HepG2 (cell line): ENCODE measurements at places on chromosomes 2 and 18. TPM values are rescaled to one million over a fixed set of nuclear protein-coding genes. Genes with fewer than 3 reads are reported as not detected.

Gene ATP6V1B1
- polyA plus RNA-seq = 1.6 and 1.8 TPM in 2 replicates

Gene PPP4R3B
- 19.7 and 24.2 TPM in 2 replicates for polyA plus RNA-seq

GRCh38 chr2:118310681-118311429, 222.6 kb downstream of the INSIG2 start:
- DNase-seq = no peak

- DNase-seq = no peak
Observed at GRCh38 chr2:128818248-128818647, 499.6 kb upstream of the HS6ST1 start.

GRCh38 chr18:43720041-43720440, 442.8 kb upstream of the SYT4 start:
- no peak for DNase-seq

DNA sequence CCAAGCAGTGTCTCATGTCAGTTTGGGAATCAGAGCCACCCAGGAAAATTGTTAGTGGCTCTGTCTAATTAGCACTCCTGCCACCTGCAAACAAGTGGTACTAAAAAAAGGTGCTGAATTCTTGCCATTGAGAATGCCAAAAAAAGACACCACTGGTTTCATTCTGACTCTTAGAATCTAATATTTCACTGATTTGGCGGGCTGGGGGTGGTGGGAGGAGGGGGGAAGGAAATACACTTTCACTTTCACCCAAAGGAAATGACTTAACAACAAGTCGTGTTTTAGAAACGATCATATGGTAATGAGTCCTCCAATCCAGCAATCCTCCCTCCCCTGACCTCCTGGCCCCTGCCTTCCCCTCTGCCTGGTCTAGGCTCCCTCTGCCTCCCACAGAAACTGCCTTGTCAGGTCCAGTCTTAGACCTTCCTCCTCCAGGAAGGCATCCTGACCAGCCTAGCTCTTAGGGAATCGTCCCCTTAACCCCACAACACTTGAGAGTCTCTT, 4.4 kb upstream of the KLHL29 start:
- DNase-seq = no peak

DNA sequence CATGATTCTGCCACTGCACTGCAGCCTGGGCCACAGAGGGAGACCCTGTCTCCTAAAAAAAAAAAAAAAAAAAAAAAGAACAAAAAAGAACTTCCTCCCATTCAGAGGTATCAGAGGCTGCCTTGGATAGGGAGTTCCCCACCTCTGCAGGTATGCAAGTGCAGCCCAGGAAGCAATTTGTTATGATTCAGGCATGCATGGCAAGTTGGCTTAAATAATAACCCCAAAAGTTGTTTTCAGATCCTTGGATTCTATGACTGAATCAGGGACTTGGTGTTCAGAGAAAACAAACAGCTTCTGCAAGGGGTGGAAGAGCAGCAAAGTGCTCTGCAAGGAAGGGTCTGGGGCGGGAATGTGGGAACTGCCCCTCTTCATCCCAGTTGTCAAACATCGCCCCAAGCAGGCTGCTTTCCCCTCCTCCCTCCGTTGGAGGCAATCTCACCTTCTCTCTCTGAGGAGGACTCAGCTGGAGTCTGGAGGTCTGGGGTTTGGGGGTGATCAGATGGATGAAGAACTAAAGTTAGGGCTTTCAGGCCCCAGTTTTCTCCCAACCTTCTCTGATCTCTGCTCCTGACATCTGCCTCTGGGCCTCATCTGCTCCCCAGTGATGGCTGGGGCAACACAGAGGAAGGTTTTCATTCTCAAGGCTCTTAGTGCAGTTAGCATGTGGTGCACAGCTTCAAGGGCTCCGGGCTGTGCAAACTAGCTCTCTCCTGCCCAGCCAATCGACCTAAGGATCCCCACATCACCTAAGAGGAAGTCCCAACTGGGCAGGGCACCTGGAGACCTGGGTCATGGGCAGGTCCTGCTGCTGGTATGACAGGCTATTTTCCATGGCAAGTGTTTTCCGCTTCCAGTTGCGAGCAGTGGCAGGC, 3.5 kb upstream of the GDF7 start:
- DNase-seq = no peak

- DNase-seq = no peak
Observed at GRCh38 chr2:105776560-105776928, 31.8 kb downstream of the NCK2 start.

DNA sequence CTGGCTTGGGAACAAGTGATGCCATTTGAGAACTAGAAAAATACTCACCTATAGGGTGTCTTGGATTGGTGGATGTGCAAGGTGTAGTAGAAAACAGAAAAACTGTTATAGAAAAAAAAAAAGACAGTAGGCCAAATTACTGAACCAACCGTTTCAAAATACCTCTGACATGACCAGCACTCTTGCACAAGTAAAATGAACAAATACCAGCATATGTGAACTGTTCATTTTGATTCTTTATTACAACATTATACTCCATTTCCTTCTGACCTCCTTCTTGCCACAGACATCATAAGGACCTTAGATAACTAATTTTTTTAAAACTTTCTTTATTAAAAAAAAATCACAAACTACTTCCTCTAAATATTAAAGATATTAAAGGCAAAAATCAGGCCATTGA, 125.5 kb downstream of the ATAD2B start:
- DNase-seq = no peak

DNA sequence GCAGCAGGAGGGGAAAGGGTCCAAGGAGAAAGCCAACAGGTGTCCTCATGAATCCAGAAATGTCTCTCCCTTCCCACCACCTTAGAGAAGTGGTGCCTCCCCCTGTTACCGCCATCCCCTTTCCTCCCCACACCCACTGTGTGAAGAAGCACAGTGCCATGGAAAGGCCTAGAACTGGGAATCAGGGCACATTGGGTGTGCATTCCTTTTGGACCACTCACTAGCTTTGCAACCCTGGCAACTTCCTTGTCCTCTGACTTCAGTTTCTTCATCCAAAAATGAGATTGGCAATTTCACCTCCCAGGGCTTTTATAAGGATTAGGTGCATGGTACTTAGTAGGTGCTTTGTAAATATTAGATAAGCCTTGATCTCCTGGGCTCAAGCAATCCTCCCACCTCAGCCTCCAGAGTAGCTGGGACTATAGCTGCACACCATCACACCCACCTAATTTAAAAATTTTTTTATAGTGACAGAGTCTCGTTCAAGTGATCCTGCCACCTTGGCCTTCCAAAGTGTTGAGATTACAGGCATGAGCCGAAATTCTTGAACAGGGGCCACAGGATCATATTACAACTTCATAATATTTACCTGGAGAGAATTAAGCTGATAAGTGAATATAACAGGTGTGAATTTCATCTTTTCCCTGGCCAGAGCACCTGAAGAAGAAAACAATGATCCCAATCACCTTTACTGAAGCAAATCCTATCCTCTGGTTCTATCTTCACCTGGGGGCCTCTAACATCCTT, 97.9 kb upstream of the TAF1B start:
- DNase-seq = no peak

- DNase-seq = peak; percentile 58
Observed at GRCh38 chr2:55511508-55512124, 7.9 kb upstream of the CFAP36 start.

- no peak for DNase-seq
Observed at GRCh38 chr2:170464268-170464667, 250.9 kb upstream of the SP5 start.

DNA sequence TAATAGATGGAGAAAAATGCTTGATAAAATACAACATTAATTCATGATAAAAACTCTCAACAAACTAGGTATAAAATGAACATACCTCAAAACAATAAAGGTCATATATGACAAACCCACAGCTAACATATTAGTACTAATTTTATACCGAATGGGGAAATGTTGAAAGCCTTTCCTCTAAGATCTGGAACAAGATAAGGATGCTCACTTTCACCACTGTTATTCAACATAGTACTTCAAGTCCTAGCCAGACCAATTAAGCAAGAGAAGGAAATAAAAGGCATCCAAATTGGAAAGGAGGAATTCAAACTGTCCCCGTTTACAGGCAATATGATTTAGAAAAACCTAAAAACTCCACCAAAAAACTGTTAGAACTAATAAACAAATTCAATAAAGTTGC, 61.5 kb upstream of the CTIF start:
- DNase-seq = no peak

- DNase-seq = no peak
Observed at GRCh38 chr18:45328296-45328695, 287.0 kb upstream of the SLC14A2 start.
